ENCODE measurements at places on chromosomes 5 and 9.
A peak's percentile ranks its signal among the peaks of the same experiment; 100 is the strongest.

DNA sequence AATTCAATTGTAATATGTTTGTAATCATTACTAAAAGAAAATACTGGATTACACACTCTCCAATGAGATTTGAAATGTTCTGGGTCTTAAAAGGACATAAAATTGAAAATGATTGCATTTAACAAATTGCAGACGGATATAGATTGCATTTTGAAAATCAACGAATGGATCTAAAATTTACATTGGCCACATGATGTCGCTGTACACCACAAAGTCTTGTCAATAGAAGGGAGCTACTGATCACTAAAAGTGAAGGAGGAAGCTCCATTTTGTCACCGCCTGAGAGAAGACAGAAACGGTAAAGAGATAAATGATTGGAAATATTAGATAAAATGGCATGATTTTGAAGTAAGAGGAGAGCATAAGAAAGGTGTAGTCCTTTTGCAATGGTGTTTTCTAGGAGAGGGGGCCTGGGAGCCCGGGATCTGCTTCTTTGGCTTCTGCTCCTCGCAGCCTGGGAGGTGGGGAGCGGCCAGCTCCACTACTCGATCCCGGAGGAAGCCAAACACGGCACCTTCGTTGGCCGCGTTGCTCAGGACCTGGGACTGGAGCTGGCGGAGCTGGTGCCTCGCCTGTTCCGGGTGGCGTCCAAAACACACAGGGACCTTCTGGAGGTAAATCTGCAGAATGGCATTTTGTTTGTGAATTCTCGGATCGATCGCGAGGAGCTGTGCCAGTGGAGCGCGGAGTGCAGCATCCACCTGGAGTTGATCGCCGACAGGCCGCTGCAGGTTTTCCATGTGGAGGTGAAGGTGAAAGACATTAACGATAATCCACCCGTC lies at the start of gene PCDHA1:
TSS of gene PCDHA1 (plus strand) at position 236 of the 782 bp plus-strand sequence.
- no peak for DNase-seq

- DNase-seq, result no peak
Measured at GRCh38 chr5:108093186-108093585, 288.7 kb downstream of the FBXL17 start.

GRCh38 chr9:12801187-12801586 lies 26.4 kb downstream of the LURAP1L start:
- no peak for DNase-seq

- no peak for DNase-seq
Measured at GRCh38 chr5:159031513-159031912, 68.2 kb downstream of the EBF1 start.

- no peak for DNase-seq
Measured at GRCh38 chr5:78753093-78753531, 104.5 kb upstream of the LHFPL2 start.

DNA sequence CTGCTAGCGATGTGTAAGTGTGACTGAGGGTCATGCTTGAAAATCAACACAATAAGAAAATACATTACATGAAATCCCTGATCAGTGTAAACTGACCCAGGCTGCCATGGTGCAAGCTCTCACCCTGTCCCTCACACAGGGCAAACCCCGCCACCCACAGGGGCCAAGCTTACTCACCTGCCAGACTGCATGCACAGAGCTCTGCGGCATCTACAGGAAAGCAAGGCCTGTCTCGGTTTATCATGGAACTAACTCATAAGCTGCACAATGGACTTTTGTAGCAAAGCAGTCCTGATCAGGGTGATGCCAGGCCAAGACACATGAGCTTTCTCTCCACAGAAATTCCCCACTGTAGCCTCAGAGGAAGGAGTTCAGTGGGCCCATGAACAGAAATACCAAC lies 9.7 kb downstream of the IPPK start:
- DNase-seq, result no peak

- DNase-seq, result no peak
Measured at GRCh38 chr5:116908537-116908936, 333.9 kb upstream of the SEMA6A start.

DNA sequence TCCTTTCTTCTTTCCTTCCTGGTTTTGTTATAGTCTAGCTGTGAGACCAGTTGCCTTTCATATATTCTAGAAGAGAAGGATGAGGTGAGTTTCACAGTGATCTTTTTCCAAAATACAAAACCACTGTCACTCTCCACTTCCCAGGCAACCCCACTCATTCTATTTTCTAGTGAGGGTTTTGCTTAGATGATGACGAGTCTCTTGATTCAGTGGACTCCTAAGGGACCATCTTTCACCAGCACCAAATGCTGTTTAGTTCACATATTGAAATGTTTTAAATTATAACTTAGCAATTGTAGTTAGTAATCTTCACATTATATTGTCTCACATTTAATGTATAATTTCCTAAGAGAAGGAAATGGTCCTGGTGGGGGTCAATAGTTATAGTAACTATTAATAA lies 25.2 kb downstream of the PIK3R1 start:
- DNase-seq, result no peak

DNA sequence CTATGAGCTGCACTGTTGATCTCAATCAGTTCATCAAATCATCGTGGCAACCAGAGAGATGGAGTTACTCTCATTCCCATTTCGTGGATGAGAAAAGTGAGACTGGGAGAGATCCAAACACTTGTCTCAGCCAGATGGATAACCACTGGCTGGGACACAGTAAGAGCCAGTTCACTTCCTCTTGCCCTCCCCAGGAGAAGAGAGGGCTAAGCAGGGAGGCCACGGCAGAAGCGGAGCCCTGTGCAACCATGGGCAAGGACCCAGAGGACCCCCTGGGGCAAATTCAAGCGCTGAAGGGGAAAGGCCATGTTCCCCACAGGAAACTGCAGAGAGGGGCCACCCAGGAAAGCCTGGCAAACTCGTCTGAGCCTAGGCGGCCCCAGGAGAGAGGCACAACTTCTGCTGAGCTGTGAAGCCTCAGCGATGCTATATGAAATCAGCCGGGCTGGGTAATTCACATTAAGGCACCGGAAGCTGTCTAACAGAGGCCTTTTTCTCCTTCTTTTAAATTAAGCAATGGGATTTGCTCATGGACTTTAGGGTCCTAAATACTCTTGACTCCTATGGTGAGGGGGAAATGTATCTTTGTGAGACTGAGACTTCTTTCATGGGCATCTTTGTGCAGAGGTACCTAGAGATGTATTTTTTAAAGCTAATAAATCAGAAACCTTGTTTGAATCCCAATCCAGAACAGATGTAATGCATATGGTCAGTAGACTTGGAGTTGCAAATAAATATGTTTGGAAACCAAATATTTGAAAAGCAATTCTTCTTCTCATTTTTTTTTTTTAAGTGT lies 137.1 kb upstream of the SMIM23 start:
- DNase-seq, result no peak

GRCh38 chr5:27336817-27337216 lies 298.4 kb upstream of the CDH9 start:
- DNase-seq, result no peak

GRCh38 chr5:180590543-180591310 lies 572 bp downstream of the SCGB3A1 start:
- DNase-seq, result no peak

DNA sequence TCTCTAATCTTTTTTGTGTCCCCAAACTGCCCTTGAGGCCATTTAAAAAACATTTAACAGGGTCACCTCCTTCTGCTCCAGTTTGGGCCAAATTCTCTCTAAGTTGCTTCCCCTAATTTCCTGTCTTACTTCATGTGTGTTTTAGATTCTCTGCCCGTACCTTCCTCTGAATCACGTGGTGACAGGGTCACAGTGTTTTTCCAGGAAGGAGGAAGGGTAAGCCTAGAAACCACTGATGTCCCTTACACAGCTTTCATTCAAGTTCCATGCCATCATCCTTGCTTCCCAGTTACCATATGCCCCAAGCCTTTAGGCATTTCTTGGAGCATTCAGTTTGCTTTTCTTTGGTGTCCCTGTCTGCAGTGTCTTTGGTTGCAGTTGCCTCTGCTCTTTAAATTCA lies 42.4 kb upstream of the MACIR start:
- DNase-seq, result no peak

- DNase-seq, result no peak
Measured at GRCh38 chr9:120885958-120886357, 9.0 kb upstream of the PHF19 start.

GRCh38 chr5:10607666-10608073 lies 43.8 kb downstream of the ANKRD33B start:
- no peak for DNase-seq

DNA sequence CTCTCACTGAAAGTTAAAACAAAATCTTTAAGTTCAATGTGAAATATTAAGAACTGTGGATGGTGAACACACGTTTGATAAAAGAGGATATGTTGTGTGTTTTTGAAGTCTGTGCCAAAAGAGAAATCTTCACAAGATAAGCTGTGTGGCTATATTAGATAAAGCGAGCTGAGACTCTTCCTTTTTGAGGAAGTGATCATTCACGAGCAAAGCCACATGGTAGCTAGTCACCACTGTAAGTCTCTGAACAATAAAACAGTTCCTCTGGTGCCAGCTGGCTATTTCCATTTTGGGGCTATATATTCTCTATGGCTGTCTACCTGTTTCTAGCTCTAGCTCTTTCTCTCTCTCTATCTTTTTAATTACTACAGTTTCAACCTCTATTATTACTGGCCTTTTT lies 1849.2 kb upstream of the C9orf72 start:
- DNase-seq, result no peak

- no peak for DNase-seq
Measured at GRCh38 chr5:148794729-148795561, 31.5 kb upstream of the ADRB2 start.

GRCh38 chr9:32991897-32992594 lies 9.4 kb downstream of the APTX start:
- no peak for DNase-seq

DNA sequence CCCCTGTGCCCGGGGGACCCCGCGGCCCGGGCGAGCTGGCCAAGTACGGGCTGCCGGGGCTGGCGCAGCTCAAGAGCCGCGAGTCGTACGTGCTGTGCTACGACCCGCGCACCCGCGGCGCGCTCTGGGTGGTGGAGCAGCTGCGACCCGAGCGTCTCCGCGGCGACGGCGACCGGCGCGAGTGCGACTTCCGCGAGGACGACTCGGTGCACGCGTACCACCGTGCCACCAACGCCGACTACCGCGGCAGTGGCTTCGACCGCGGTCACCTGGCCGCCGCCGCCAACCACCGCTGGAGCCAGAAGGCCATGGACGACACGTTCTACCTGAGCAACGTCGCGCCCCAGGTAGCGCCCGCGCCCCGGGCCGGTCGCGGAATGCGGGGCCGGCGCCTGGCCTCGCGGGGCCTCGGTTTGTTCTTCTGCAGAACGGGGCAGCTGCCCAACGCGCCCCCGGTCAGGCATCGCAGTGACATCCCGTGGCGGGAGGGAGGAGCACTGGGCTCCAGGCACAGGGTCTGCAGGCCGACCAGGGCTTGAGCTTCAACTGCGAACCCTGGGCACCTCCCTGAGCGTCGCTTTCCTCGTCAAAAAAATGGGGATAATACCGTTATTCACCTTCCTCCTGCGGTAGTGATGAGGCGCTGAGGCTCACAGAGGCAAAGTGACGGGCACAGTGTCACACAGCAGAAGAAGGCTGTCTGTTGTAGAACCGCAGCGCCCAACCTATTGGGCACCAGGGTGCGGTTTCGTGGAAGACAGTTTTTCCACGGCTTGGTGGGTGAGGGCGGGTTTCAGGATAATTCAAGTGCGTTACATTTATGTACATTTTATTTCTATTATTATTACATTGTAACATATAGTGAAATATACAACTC lies 777 bp downstream of the ENDOG start:
- DNase-seq, result no peak

DNA sequence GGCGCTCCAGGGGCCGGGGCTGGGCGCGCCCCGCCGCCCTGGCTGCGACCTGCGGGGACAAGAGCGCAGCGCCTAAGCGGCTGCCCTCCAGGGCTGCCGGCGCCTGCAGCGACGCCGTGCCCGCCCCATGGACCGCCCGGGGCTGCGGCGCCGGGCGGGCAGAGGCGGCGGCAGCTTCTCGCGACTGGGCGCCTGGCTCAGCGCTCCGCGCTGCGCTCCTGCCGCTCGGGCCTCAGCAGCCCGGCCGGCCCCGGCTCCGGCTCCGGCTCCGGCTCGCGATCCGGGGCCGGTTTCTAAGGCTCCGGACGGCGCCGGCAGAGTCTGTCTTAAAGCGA lies at the start of gene PITX1:
TSS of gene PITX1 (minus strand) at position 328 of the 335 bp plus-strand sequence. CDS start 347 bp downstream, outside the sequence.
- no peak for DNase-seq

GRCh38 chr9:138028596-138028995 lies 151.0 kb downstream of the CACNA1B start:
- DNase-seq, result no peak

DNA sequence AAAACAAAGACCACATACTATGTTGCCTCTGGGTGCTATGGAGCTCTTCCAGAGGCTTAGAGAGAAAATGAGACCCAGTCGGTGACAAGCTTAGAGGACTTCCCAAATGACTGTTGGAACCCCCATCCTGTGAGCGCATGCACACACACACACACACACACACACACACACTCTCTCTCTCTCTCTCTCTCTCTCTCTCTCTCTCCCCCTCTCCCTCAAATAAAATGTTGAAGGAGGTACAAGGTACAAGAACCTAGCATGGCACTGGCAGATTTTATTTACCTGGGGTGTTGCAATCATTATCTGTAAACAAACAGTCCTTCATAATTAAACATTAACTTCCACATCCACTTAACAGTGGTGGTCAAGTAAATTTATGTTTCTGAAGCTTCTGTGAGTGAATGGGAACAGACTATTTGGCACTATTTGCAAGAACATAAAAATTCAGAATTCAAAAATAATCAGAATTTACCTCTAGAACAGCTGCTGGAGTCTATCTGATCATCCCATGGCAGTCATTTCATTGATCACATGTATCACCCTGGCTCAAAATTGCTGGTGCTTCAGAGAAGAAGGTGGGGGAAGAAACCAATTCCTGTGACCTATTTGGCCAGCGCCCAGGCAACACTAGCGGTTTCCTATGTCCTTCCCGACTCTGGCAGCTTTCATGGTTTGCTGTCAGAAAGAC lies 24.9 kb downstream of the TRPM3 start:
- no peak for DNase-seq

DNA sequence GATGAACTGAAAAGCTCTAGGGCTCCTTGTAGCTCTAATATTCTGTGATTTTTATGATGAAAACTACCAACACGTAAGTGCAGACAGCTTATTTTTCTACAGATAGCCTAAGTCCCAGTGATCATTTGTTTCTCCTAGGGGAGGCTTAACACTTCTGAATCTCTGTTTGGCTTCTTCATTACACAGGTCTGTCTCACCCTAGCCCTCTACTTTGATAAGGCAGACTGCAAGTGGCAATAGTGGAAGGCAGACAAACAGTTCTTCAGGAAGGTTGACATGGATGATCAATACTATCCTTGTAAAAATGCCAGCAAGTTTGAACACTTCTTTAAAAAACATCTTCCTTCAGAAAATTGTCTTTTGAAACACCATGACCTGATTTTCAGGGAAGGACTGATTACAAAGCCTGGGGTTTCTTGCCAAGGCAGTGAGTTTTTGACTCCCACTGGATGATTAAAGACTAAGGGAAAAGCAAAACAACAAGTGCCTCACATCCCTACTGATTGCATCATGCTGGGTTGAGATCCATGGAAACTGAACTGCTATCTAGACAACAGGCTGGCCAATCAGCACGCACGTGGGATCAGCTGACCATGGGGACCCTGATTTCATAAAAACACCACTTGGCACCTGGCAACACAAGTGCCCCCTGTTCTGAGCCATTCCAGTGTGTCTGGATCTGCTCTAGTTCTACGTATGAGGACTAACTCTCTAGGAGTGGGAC lies 212.2 kb downstream of the SMARCA2 start:
- DNase-seq, result no peak

- DNase-seq, result peak; percentile 54
Measured at GRCh38 chr5:138449501-138450239, 10.8 kb downstream of the REEP2 start.

- no peak for DNase-seq
Measured at GRCh38 chr5:40841068-40841805, at the start of gene CARD6. Gene CARD6 (plus strand): TSS chr5:40841367. CDS start chr5:40841383, 16 bp downstream.

- DNase-seq, result no peak
Measured at GRCh38 chr9:73441890-73442818, 290.5 kb downstream of the ANXA1 start.
